CD8-positive, alpha-beta memory T cell (primary cell): ENCODE measurements at places on chromosomes 2 and 18. TPM values are rescaled to one million over a fixed set of nuclear protein-coding genes. Genes with fewer than 3 reads are reported as not detected.

DNA sequence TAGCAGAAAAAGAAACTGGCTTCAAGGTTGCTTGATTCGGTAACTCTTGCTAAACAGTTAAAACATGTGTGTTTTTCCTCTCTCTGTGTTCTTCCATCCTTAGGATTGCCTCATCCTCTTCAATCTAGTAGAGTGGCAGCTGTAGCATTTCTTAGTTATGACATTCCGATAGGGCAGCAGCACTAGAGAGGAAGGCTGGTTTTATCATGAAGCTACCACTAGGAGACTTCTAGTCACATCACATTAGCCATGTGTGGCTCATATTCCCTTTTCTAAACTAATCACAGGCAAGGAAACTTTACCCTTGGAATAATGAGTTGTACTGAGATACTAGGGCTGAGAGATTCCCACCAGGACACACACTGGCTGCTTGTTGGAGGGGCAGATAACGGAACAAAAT lies 187.6 kb downstream of the DOK6 start:
- no peak for DNase-seq

- no peak for DNase-seq
These were observed 52.3 kb downstream of the IMPA2 start for GRCh38 chr18:12033643-12034025.

DNA sequence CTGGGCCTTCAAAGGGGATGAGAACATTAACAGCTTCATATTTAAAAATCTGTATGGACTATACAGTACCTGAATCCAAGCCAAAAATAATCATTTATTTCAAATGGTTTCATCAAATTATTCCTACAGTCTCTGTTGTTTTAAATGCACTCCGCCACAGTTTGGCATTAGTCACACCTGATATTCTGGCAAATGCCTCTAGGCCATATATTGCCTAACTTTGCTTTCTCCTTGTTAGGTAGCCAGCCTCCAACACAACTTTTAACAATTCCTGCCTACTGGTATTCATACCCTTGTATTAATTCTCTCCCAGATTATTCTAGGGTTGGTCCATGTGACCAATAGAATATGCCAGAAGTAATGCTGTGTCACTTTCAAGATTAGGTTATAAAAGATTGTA lies 146.6 kb upstream of the FANCL start:
- no peak for DNase-seq

- DNase-seq: no peak
These were observed 45.7 kb downstream of the HDAC4 start for GRCh38 chr2:239355139-239355538.

DNA sequence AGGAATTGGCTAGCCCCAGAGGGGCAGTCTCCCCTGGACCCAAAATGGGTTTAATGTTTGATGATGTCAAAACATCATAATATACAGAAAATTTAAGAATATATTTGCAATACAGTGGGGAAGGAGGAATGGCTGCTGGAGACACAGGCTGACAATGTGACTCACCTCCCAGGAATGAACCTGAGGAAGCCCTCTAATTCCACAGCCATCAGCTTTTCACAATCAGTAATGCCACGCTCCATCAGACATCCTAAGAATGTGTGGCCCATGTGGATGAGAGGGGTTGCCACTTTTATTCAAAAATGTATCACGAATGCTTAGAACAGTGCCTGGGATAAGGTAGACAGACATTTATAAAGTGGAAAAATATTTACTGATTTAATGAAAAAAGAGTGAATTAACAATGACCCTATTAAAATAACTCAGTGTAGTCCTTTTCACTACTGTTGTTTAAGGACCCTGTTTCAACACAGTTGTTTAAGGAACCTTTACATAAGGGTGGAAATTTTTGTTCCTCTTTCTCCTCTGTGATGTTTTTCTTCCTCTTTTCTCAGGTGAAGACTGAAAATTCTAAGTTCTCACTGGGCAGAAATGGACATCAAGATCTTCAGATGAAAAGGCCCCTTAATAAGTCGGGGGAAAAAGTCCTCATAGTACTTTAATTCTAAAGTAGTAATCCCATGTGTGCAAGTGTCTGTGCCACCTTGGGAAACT lies 17.5 kb upstream of the TMEM163 start:
- no peak for DNase-seq

- no peak for DNase-seq
These were observed 50.4 kb downstream of the EML6 start for GRCh38 chr2:54773838-54774237.

DNA sequence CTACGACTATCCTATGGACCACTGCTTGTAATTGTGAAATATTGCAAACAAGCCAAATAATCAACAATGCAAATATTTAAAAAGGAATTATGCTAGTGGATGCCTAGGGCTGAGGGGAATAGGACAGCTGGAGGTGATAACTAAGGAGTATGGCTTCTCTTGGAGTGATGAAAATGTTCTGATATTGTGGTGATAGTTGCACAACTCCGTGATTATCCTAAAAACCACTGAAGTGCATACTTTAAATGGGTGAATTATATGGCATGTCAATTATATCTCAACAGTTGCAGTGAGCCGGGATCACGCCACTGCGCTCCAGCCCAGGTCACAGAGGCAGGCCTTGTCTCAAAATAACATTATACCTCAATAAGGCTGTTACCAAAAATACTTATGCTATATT lies 125.1 kb upstream of the SH3BP4 start:
- no peak for DNase-seq

DNA sequence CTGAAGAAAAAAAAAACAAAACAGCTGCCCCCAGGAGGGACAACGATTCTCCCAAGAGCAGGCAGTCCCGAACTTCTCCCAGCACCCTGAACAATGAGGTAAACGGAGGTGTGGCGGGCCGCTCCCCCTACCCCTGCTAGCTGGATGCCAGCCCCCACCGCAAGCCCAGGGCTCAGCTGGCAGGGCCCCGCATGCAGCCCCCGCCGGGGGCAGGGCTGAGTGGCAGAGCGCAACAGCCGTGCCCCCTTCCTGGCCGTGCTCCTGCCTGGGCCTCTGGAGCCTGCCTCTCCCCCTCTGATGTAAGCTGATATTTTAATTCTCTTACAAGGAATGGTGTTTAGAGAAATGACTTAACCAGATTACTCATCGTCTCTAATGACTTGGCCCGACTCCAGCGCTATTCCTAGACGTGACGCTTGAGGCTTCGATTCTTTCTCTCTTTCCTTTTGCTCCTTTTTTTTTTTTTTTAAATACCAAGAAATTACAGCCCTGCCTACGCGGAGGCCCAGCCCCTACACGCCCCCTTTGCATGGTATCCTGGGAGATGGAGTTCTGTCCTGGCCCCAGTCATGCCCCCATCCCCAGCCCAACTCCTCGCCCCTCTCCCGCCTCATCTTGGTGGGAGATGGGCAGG lies 4.6 kb upstream of the ARID5A start:
- peak; percentile 90 for DNase-seq

- no peak for DNase-seq
These were observed 163.2 kb downstream of the INSIG2 start for GRCh38 chr2:118251427-118251826.

DNA sequence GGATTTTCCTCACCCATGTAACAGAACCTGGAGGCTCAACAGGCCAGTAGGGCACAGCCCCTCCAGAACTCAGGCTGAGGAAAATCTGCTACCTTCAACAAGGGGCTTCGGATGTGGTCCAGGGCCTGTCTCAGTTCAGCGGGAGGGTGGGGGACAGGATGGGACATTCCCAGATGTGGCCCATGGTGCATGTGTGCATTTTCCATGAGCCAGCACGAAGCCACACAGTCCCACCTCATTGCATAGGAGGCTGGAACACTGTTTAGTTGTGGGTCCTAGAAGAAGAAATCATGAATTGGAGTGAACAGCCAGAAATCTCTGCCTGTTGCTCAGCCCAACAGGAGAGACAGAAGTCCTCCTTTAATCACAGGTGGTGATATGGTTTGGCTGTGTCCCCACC lies 469.6 kb upstream of the MYT1L start:
- DNase-seq: no peak

- no peak for DNase-seq
These were observed 54.7 kb downstream of the SPRED2 start for GRCh38 chr2:65377556-65378192.

DNA sequence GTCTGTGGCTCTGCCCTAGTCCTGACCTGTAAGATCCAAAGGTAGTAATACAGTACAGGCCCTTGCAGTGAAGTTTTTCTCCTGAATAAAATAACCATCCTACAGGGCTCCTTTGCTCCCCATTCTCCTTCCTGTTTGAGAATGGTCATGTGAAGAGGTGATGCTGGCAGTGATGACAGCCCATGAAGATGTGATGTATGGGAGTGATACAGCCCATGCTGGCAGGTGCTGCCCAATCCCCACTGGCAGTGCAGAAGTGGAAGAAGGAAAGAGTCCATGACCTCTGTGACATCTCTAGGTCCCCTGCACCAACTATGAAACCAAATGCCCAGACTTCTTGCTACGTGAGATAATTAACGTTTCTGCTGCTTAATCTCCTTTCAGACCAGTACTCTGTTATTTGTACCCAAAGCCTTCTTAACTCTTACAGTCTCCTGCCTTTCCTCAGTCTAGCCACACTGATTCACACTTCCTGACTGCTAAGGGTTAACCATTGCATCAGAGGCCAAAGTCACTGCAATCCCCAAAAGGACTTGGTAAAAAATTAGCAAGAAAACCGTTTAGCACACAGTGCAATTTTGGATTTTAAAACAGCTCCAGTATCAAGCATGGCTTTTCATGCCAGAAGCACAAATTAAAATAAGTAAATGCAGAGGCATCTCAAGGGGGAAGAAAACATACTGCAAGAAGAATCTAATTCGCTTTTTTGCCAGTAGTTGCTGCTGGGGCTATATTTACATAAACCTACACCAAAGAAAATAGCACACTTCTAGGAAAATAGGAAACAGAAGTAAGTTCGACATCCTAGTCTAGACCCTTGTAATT lies 98.0 kb downstream of the STK39 start:
- DNase-seq: no peak

DNA sequence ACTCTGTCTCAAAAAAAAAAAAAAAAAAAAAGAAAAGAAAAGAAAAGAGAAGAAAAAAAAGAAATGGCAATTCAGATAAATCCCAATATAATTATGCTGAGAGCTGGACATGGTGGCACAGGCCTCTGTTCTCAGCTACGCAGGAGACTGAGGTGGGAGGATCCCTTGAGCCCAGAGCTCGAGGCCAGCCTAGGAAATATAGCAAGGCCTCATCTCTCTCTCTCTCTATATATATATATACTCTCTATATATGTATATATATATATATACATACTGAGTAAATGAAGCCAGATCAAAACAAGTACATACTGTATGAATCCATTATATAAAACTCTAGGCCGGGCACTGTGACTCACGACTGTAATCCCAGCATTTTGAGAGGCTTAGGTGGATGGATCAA lies 30.6 kb upstream of the MYCN start:
- no peak for DNase-seq

GRCh38 chr2:61705625-61706024 lies 148.2 kb downstream of the FAM161A start:
- no peak for DNase-seq

- no peak for DNase-seq
These were observed 97.4 kb downstream of the EIPR1 start for GRCh38 chr2:3280197-3280596.

GRCh38 chr18:35691625-35692024 lies 110.1 kb downstream of the GALNT1 start:
- no peak for DNase-seq

DNA sequence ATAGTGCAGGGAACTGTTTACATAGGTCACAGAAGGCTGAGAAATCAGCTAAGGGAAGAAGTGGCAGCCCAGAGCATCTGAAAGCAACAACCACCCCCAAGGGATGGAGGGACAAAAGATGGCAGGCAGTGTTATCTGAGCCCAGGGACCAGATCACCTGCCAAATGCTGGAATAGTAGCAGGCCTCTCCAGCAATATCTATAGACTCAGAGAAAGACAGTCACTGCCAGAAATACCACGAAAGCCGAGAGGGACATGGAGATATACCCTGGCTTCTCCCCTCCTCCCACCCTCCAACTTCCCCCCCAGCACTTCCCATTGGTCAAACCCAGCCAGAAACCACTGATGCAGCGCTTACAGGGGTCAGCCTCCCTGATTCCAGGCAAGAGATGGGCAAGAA lies 58.4 kb upstream of the PPP1CB start:
- DNase-seq: no peak

- no peak for DNase-seq
These were observed 144.0 kb downstream of the EML6 start for GRCh38 chr2:54867457-54867856.

DNA sequence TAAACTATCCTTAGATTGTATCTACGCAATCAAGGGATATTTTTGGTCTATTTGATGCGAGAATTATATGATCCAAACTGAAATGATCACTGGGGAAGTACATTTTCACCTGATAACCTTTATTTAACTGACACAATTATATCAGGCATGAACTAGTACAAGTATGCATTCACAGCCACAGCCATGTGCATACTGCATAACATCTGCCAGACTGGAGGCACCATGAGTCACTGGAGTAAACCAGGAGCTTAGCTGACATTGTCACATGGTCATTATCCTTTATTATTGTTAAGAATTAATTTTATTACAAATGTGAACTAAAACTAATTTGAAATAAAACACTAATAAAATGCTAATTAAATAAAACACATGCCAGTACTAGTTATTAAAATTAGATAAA lies 1127.1 kb downstream of the DPP10 start:
- DNase-seq: no peak

DNA sequence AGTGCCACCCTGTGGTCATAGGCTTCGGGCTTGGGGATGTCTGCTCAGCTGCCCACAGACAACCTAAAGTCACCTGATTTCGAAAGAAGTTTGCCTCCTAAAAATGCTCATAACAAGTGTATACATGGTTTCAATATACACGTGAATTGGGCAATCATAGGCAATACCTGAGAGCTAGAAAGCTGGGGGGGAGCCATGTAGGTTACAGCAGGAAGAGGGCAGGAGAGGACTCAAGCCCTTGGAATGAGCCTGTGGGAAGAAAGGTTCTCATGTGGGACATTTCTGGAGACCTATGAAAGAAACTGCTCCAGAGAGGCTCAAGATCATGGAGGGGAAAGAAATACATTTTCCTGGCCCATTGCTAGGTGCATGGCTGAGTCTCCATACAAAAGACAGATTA lies 109.7 kb downstream of the ACOXL start:
- no peak for DNase-seq

DNA sequence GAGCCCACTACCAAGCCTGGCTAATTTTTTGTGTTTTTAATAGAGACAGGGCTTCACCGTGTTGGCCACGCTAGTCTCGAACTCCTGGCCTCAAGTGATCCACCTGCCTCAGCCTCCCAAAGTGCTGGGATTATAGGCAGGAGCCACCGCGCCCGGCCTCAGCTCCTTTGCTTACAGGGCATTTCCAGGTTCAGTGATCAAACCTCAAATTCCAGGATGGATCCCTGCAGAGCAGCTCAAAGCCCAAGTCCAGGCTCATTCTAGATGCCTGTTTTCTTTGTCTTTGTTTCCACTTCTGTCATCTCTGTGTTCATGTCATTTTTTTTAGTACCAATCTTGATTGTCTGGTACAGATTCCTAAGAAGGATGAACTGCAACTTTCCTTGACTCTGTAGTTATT lies 41.9 kb downstream of the TNFRSF11A start:
- DNase-seq: no peak

- no peak for DNase-seq
These were observed 41.7 kb downstream of the FRZB start for GRCh38 chr2:182824767-182825158.

NRP2 gene
- 0.94 TPM for total RNA-seq

IER3IP1 gene
- total RNA-seq: 15.6 TPM

CYB5A gene
- 70.3 TPM for total RNA-seq

IL1R2 gene
- total RNA-seq: 1.4 TPM

ERFE gene
- not detected for total RNA-seq

CFAP65 gene
- not detected for total RNA-seq

RFTN2 gene
- total RNA-seq: not detected
